ENCODE measurements at places on chromosomes 1 and 21. TPM values are rescaled to one million over a fixed set of nuclear protein-coding genes. Genes with fewer than 3 reads are reported as not detected.
A peak's percentile ranks its signal among the peaks of the same experiment; 100 is the strongest.

- no peak for DNase-seq
These were observed 13.3 kb downstream of the ARV1 start for GRCh38 chr1:230992100-230992774.

GRCh38 chr1:243712941-243713340 lies 137.1 kb downstream of the AKT3 start:
- DNase-seq, result peak; percentile 8

GRCh38 chr1:94527447-94528031 lies 14.0 kb downstream of the F3 start:
- DNase-seq, result peak; percentile 93

DNA sequence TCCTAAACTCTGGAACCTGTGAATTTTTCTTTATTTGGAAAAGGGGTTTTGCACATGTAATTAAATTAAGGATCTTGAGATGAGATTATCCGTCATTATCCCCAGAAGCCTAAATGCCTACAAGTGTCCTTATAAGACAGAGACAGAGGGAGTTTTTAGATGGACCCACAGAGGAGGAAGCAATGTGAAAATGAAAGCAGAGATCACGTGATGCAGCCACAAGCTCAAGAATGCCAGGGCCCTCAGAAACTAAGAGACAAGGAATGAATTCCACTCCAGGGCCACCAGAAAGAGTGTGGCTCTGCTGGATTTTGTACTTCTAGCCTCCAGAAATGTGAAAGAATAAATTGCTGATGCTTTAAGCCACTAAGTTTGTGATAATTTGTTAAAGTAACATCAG lies 183.6 kb upstream of the UBE2U start:
- DNase-seq, result peak; percentile 78

- peak; percentile 44 for DNase-seq
These were observed 14.3 kb downstream of the ADAMTSL4 start for GRCh38 chr1:150563340-150564038.

DNA sequence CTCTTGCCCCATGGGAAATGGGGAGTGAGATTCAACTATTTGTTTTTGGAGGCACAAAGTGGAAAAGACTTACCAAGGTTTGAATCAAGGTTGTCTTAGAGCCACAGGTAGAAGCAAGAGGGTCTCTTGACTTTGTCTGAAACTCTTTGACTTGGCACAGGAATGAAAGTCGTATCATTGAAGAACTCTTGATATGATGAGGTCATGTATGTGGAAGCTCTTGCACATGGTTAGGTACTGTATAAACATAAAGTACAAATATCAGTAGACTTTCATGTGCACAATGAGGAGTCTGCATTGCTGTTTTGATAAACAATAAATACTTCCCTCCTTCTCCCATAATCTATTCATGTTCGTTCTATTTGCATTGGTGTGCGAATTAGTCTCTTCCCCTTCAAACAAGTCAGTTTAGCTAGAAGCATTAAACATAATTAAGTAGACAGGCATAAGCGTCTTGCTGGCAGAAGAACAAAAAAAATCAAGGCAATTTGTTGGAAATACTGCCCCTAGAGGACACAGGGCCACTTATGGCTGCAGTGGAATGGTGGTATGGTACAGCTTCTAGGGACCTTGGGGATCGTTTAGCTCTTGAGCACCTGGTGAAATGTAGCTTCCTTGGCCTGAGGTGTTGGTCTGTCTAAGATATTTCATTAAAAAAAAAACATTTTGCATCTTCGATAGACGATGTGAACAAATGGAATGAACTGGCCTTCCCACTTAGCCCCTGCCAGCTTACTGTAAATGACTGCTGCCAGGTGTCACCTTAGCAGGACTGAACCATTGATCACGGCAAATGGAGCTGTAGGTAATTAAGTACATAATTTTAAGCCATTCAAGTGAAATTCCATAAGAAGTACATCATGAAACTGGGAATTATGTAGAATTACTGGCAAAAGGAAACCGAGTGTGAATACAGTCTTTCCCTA lies 218.0 kb upstream of the GALNT2 start:
- peak; percentile 37 for DNase-seq

- no peak for DNase-seq
These were observed 517.6 kb upstream of the ADGRL4 start for GRCh38 chr1:79524126-79524525.

DNA sequence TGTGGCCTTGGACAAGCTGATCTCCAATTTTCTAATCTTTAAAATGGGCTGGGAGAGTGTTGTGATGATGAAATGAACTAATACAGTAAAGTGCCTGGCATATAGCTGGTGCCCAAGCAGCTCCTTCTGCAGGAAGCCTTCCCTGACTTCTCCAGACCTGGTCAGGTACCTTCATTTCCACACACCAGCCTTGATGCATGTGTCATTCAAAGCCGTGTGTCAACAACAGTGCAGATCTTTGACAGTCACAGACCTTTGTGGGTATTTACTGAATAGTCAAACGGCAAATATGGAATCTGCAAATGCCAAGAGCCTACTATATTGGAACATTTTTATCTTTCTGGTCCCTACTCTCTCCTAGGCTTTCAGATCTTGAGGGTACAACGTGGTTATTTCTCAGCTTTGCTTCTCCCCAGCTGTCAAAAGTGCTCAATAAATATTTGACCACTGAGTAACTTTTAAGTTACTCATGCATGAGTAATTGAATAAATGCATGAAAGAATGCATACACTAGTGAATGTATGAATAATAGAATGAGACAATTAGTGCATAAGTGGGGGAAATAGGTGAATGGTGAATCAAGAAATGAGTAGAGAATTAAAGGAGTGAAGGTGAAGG lies 75.4 kb downstream of the MDM4 start:
- DNase-seq, result peak; percentile 14

- DNase-seq, result no peak
These were observed 49.2 kb downstream of the GREM2 start for GRCh38 chr1:240562779-240563178.

DNA sequence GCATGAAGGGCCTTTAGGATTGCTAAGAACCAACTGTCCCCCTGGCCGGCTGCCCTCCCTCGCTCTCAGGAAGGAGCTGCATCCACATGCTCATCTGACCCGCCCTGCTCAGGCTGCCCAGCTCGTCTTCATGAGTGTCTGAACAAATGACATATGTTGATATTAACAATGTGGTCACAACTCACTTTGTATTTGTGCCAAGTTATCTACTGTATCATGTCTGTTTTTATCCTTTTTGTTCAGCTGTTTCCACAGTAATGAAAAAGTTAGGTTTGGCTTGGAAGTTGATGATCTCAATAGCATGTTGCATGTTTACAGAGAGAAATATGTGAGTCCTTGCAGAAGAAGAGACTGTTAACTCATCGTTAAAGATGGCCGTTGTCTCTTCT lies 75.1 kb downstream of the PHTF1 start:
- peak; percentile 61 for DNase-seq

DNA sequence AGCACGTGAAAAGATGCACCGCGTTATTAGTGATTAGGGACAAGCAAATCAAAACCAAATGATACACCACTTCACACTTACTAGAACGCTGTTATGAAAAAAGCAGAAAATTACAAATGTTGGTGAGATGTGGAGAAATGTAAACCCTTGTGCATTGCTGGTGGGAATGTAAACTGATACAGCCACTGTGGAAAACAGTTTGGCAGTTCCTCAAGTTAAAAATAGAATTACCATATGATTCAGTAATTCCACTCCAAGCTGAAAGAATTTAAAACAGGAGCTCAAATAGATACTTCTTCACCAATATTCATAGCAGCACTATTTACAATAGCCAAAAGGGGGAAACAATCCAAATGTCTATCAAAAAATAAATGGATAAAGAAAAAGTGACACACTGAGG lies 10.3 kb upstream of the EVI5 start:
- peak; percentile 37 for DNase-seq

DNA sequence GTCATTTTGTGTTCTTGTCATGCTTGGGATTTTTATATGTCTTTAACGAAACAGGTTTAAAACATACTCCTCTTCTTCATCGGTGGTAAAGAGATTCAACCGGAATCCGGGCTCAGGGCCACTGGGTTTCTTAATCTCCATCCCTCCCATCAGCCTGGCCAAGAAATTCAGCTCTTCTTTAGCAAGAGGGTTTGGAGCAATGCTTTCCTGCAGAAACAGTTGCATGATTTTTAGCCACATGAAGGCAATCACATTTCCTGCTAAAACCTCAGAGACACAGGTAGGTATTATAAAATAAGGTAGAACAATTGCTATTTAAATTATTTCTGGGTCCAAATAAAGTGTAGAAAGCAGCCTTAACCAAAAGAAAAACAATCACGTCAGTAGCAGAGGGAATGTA lies 22.7 kb upstream of the LSM10 start:
- peak; percentile 37 for DNase-seq

DNA sequence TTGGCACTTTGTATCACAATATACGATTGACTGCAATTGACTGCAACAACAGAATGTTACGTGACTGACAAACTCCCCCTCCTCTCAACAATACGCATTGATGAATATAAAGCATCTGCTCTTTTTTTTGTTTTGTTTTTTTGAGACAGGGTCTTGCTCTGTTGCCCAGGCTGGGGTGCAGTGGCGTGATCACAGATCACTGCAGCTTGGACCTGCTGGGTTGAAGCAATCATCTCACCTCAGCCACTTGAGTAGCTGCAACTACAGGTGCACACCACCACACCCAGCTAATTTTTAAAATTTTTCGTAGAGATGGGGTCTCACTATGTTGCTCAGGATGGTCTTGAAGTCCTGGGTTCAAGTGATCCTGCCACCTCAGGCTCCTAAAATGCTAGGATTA lies 21.3 kb upstream of the CEP85 start:
- no peak for DNase-seq

- DNase-seq, result no peak
These were observed 97.0 kb upstream of the GRIK3 start for GRCh38 chr1:37131281-37131680.

GRCh38 chr1:151846062-151846568 lies 6.5 kb upstream of the C2CD4D start:
- peak; percentile 30 for DNase-seq

- no peak for DNase-seq
These were observed 308.7 kb upstream of the PLXNA2 start for GRCh38 chr1:208552928-208553327.

- DNase-seq, result no peak
These were observed 42.0 kb upstream of the FOXO6 start for GRCh38 chr1:41319106-41319755.

- peak; percentile 9 for DNase-seq
These were observed 342.0 kb downstream of the VAV3 start for GRCh38 chr1:107622966-107623365.

- DNase-seq, result no peak
These were observed 19.8 kb downstream of the HP1BP3 start for GRCh38 chr1:20767271-20767670.

GRCh38 chr21:34276711-34277425 lies 86.9 kb upstream of the KCNE2 start:
- DNase-seq, result peak; percentile 7

- no peak for DNase-seq
These were observed 6.6 kb upstream of the ARPC5 start for GRCh38 chr1:183642166-183642565.

- no peak for DNase-seq
These were observed 4.6 kb downstream of the LRRC3 start for GRCh38 chr21:44459712-44460440.

GRCh38 chr1:84750110-84750730 lies 60.0 kb upstream of the SSX2IP start:
- DNase-seq, result no peak

DNA sequence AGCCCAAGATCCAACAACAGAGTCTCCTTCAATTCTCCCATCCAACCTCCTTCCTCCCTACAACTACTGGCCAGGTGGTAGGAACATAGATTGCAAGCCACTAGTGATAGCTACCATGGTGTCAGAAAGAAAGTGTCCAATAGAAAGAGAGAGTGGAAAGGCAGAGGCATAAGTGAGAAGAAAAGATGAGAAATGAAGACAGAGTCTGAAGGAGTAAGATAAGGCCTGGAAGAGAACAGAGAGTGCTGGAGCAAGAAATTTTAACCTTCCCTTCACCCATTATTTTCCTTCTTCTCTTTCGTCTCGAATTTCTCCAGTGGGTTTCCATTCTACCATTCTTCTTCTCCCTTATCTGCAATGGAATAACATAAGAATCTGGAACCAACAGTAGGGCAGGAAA lies 57.9 kb downstream of the CDC42BPA start:
- DNase-seq, result no peak

DNA sequence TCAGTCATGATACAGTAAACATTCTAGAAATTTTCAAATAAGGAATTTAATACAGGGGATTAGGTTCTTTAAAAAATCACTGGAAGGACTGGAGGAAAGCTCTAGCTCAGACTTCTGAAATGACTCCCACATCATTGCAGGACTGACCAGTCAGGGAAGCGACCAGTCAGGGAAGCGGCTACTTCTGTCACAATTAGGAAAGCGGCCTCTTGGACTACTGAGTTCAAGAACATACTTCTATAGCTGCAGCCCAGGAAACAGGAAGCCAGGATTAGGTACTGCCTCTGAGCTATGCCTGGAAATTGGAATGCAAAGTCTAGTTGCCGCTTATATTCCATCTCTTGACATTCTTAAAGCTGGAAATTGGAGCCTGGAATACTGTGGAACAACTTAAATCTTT lies 45.5 kb downstream of the USP25 start:
- DNase-seq, result peak; percentile 51

DNA sequence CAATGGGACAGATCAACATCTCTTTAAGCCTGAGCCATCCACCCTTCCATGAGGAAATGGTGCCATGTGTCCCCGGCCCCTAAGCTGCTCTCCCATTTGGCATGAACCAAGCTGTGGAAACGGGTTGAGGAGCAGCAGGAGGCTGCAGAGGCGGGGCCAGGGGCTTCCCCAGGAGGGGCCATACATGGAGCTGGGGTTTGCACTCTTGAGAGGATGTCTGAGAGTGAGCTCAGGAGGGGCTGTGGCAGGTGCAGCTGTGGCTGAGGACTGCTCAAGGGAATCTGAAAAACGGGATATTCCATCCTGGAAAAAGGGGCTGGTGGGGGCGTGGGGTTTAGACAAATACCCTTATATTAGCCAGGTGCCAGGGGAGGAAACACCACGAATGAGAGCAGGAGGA lies 7.1 kb upstream of the CLEC20A start:
- no peak for DNase-seq

- DNase-seq, result no peak
These were observed 186.3 kb downstream of the VPS13D start for GRCh38 chr1:12416101-12416500.

GRCh38 chr1:232322162-232322734 lies 307.7 kb downstream of the SIPA1L2 start:
- no peak for DNase-seq

GRCh38 chr1:226360106-226360746 lies 47.7 kb downstream of the PARP1 start:
- no peak for DNase-seq

Gene CKS1B
- total RNA-seq, result 57.7 TPM

Gene GPR161
- total RNA-seq, result 11.3 TPM

Gene CDC20
- total RNA-seq, result 51.8 TPM

Gene ASB17
- not detected for total RNA-seq

Gene LIPI
- not detected for total RNA-seq

Gene CITED4
- total RNA-seq, result 1.7 TPM

Gene TRIM62
- total RNA-seq, result 3.9 TPM

Gene KIF21B
- total RNA-seq, result 0.32 TPM

Gene B4GALT2
- 91.5 TPM for total RNA-seq

Gene GALNT2
- total RNA-seq, result 69.5 TPM

Gene CCDC185
- total RNA-seq, result not detected

Gene FCGR2B
- not detected for total RNA-seq

Gene ALX3
- total RNA-seq, result not detected

Gene C4BPA
- total RNA-seq, result not detected
